Tibial nerve (tissue), 4 donors: ENCODE measurements at places on chromosomes 7 and 10. TPM values are rescaled to one million over a fixed set of nuclear protein-coding genes. Genes with fewer than 3 reads are reported as not detected.

The TWIST1 gene
- total RNA-seq, result 28.5 TPM

The PLAC9 gene
- total RNA-seq, result 166 TPM

DNA sequence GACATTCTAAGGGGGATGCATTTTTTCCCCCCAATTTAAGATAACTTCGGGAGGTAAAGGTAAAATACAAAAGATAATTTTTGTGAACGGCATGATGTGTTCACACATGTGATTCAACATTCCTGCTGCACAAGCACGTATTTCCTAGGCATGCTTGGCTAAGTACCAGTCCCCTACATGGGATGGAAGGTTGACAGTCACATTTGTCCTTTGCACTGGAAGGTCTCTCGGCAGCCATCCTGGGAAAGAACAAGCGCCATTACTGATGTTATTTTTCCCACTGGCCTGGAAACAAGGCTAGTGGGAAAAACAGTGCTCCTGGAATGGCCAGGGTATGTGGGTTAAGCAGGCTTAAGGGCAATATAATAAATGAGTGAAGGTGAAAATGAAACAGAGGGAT, 276.2 kb upstream of the AOAH start:
- DNase-seq, result no peak
- no peak overlapping the region for H3K4me3 ChIP-seq
- H3K4me1 ChIP-seq, result no peaks in the 10 kb centered on the region
- no peak overlapping the region for H3K27ac ChIP-seq
- H3K36me3 ChIP-seq, result no peaks in the 10 kb centered on the region
- no peaks in the 10 kb centered on the region for H3K27me3 ChIP-seq

DNA sequence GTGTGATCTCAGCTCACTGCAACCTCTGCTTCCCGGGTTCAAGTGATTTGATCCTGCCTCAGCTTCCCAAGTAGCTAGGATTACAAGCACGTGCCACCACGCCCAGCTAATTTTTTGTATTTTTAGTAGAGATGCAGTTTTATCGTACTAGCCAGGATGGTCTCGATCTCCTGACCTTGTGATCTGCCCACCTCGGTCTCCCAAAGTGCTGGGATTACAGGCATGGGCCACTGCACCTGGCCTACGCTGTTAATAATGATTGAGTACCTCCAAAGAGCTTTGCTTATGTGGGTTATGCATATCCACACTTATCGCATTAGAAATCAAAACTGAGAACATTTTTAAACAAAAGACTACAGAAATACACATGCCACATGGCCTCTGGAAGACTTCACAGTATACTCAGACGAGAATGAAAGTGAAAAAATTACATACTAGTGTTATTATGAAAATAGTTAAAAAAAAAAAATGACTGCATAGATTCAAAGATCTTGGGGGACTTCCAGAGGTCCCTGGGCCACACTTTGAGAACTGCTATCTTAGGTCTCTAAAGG, 25.4 kb downstream of the RPP38 start:
- no peak overlapping the region for H3K4me3 ChIP-seq
- H3K36me3 ChIP-seq, result no peaks in the 10 kb centered on the region
- H3K27ac ChIP-seq, result no peak overlapping the region
- no peaks in the 10 kb centered on the region for H3K27me3 ChIP-seq
- H3K4me1 ChIP-seq, result no peaks in the 10 kb centered on the region

DNA sequence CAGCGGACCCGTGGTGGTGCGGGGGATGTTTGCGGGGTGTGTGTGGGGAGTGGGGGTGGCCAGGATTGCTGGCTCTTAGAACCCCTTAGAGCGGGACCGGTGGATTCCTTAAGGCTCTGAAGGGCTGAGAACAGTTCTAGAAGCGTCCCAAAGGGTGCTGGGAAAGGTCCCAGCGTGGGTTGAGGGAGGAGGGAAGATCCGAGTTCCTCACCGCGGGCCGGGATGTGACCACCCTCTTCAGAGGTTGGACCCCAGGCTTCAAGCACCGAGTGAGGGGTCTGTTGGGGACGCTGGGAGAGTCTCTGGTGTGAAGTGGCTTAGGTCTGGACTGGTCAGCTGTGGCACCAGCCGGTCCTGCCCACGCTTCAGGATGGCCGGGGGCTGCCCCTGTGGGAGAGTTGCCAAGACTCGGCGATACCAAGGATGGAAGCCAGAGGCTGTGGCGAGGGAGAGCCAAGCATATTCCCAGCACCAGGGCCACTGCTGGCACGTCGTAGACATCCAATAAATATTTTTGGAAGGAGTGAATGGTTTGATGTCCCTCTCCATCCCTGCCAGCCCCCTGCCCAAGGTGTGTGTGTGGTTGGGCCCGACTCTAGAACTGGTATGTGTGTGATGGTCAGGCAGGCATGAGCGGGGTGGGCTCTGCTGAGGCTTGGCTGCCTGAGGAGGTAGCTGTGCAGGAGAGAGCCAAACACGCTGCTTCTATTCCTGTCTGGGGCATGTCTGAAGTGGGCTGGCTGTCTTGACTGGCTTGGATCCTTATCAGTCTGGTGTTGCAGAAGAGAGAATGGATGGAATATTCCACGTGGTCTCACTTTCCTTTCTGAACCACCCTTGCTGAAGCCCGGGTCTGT, 19.2 kb downstream of the ZNF775 start:
- DNase-seq, result no peak
- H3K27ac ChIP-seq, result no peak overlapping the region
- H3K4me3 ChIP-seq, result no peak overlapping the region
- no peaks in the 10 kb centered on the region for H3K27me3 ChIP-seq
- peaks cover 6% of the 10 kb centered on the region for H3K4me1 ChIP-seq

DNA sequence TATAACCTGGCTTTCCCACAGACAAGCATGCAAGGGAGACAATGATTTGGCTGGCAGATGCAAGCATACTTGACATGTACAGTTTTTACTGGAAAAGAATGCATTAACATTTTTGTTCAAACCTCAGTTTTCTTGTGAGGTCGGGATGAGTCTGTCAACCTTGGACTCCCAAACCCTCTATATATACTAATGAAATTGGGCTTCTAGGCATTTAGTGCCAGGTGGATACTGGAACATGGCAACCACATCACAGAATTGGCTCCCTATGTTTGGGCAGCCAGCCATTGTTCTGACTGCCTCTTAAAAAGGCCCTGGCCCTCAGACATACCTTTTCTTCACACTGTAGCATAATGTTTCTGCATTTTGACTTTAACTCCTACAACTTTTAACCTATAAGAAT, 39.1 kb downstream of the CDK6 start:
- no peak for DNase-seq
- no peak overlapping the region for H3K4me3 ChIP-seq
- H3K36me3 ChIP-seq, result no peaks in the 10 kb centered on the region
- no peak overlapping the region for H3K27ac ChIP-seq
- H3K27me3 ChIP-seq, result no peaks in the 10 kb centered on the region

DNA sequence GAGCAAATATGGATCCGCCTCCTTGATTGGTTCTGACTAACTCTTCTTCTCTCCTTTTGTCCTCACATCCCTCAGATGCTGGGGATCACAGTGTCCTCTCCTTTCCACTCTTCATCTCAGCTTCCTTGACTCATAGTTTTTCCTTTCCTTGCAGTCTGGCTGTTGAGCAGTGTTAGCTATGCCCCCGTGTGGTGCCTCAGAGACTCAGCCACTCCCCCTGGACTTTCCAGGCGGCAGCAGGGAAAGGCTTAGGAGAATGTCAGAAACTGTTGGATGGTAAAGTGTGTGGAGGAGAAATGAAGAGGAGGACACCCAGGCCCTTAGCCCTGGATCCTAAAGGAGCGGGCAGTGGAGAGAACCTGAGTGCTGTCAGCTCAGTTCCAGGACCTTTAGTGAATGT, 267.5 kb downstream of the CELF2 start:
- H3K36me3 ChIP-seq, result no peaks in the 10 kb centered on the region
- H3K27me3 ChIP-seq, result no peaks in the 10 kb centered on the region
- no peak for DNase-seq
- H3K4me3 ChIP-seq, result no peak overlapping the region
- H3K27ac ChIP-seq, result no peak overlapping the region

GRCh38 chr7:158018098-158018762, 569.4 kb downstream of the PTPRN2 start:
- H3K36me3 ChIP-seq, result no peaks in the 10 kb centered on the region
- H3K27ac ChIP-seq, result no peak overlapping the region
- peaks cover 26% of the 10 kb centered on the region for H3K4me1 ChIP-seq
- H3K27me3 ChIP-seq, result no peaks in the 10 kb centered on the region
- DNase-seq, result no peak

GRCh38 chr10:66586897-66587679, 338.7 kb upstream of the LRRTM3 start:
- H3K27me3 ChIP-seq, result no peaks in the 10 kb centered on the region
- no peak overlapping the region for H3K27ac ChIP-seq
- no peak overlapping the region for H3K4me3 ChIP-seq
- no peaks in the 10 kb centered on the region for H3K4me1 ChIP-seq
- no peak for DNase-seq
